ENCODE measurements at places on chromosomes 13 and 19. TPM values are rescaled to one million over a fixed set of nuclear protein-coding genes. Genes with fewer than 3 reads are reported as not detected.

The BEST2 gene
- not detected for total RNA-seq

The DIRAS1 gene
- 1.0 TPM for total RNA-seq

The PSG2 gene
- not detected for total RNA-seq

The KLK5 gene
- total RNA-seq: not detected

The C13orf42 gene
- total RNA-seq: 0.49 TPM

The RFPL4AL1 gene
- not detected for total RNA-seq

The DAND5 gene
- not detected for total RNA-seq

The KCNN4 gene
- total RNA-seq: 22.9 TPM

The ZNF835 gene
- not detected for total RNA-seq

The ZNF534 gene
- total RNA-seq: not detected

The SHFL gene
- 9.1 TPM for total RNA-seq

The ZNF737 gene
- total RNA-seq: not detected

The NANOS3 gene
- not detected for total RNA-seq

The KLK10 gene
- 0.17 TPM for total RNA-seq

The SLC17A7 gene
- 0.17 TPM for total RNA-seq

The ATP8B3 gene
- 1.7 TPM for total RNA-seq

The LHB gene
- not detected for total RNA-seq

The KLF1 gene
- 1.3 TPM for total RNA-seq

The FARP1 gene
- total RNA-seq: 2.6 TPM

The MRPS31 gene
- total RNA-seq: 35.2 TPM

The KASH5 gene
- not detected for total RNA-seq

The SHISA2 gene
- 0.72 TPM for total RNA-seq

The C5AR2 gene
- 0.03 TPM for total RNA-seq

The SSC5D gene
- 0.07 TPM for total RNA-seq

The STX10 gene
- 58.8 TPM for total RNA-seq

The BICRA gene
- 0.40 TPM for total RNA-seq

The RBM26 gene
- 39.1 TPM for total RNA-seq

The TSSK6 gene
- 2.2 TPM for total RNA-seq

The NPHS1 gene
- total RNA-seq: not detected

The DCT gene
- total RNA-seq: not detected

The SIGLEC5 gene
- total RNA-seq: not detected

The IRGC gene
- not detected for total RNA-seq

The ZNF850 gene
- 3.0 TPM for total RNA-seq

The GRIN2D gene
- 0.25 TPM for total RNA-seq

The SLC25A42 gene
- 0.87 TPM for total RNA-seq

The PAF1 gene
- 21.1 TPM for total RNA-seq

The NAPSA gene
- total RNA-seq: 0.49 TPM

The LILRB5 gene
- total RNA-seq: not detected

The CEACAM21 gene
- not detected for total RNA-seq

The C19orf85 gene
- not detected for total RNA-seq

The NLRP7 gene
- not detected for total RNA-seq

The KLK3 gene
- not detected for total RNA-seq

The PCDH8 gene
- not detected for total RNA-seq

The NXNL1 gene
- not detected for total RNA-seq

The ATP4B gene
- not detected for total RNA-seq

The MYH14 gene
- total RNA-seq: 3.0 TPM

Measured in NCI-H460 (cell line).